ENCODE measurements at places on chromosomes 5 and 9.

DNA sequence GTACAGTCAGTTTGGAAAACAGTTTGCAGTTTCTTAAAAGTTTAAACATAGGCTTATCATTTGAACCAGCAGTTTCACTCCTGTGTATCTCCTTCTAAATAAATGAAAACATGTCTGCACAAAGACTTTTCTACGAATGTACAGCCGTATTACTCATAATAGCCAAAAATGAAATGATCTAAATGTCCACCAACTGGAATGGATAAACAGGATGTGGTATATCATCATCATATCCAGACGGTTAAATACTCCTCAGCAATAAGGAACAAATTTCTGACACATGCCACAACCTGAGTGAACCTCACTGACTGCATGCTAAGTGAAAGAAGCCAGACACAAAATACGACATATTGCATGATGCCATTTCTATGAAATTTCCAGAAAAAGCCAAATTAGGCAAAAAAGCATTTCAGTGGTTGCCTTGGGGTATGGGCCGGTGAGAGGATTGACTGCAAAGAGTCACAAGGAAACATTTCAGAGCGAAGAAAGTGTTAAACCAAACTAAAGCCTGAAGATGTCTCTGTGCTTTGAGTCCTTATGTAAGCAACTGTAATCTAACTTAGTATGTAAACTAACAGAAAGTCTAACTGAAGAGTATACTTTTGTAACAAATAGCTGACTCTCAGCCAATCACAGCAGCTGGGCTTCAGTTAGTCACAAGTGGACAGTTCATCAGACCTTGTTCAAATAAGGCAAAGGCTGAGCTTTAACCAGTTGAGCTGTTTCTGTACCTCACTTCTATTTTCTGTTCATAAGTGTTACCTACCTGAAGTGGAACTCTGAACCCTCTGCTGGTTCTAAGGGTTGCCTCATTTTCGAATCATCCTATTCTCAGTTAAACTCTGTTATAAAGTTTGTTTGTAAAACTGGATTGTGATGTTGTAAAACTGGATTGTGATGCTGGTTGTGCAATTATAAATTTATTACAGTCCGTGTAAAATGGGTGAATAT lies 65.2 kb downstream of the TRIO start:
- DNase-seq: no peak

DNA sequence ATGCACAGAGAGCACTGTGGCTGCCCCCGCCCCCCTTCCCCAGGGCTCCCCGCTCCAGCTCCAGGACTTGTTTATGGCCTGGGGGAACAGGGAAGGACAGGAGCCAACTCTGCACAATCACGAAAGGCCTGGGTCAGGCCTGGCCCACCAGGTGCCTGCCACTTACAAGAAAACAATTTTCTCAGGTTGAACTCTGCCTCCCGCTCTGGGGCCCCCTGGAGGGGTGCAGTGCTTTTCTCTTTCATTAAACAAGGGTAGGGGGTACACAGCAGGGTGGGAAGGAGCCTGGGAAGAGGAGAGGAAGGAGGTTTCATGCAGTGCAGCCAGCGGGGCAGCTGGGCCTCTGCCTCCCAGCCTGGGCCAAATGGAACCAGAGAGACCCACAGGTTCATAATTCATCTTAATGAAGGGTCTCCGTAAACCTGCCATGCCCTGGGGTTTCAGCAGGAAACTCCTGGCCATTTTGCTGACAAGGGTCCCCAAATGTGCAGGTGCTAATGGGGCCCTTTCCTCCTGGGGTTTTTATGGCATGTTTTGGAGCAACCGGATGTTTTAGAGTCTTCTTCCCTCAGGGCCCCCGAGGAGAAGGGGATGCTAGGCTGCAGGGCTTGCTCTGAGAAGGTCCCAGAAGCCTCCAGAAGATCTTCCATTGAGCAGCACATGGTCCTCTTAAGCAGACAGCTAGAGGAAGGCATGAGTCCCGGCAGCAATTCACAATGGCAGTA lies 219.8 kb downstream of the SLIT3 start:
- DNase-seq: no peak

GRCh38 chr5:34870382-34870781 lies 31.4 kb downstream of the TTC23L start:
- DNase-seq: no peak

DNA sequence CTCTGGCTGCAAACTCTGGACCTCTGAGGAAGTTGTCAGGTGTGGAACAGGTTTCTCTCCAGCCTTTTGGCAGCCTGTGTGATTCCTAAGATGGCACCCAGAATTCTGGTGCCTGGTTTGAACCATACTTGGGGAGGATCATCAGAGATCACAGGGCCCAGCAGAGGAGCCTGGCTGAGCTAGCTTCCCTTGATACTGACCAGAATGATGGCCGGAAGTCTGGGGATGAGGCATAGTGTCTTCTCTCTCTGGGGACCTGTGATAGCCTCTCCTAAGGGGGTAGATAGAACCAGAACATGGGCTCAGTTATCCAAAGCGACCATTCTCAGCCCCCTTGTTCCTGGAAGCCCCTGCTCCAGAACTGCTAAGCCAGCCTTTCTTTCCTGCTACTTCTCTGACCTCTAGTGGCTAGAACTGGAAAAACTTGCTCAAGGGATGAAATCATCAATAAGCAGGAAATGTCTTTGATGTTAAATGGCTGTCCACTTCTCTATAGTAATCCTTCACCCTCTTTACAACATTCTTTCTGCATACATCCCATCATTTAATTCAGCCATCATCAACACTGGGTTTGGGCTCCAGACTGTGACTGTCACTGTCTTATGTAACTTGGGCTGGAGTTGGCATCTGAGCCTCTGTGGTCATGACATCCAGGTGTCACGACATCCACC lies 55.1 kb downstream of the C9orf152 start:
- DNase-seq: no peak

- no peak for DNase-seq
Observed at GRCh38 chr5:104297076-104297475, 734.5 kb upstream of the NUDT12 start.

- no peak for DNase-seq
Observed at GRCh38 chr9:37966412-37967013, 62.6 kb upstream of the SLC25A51 start.

DNA sequence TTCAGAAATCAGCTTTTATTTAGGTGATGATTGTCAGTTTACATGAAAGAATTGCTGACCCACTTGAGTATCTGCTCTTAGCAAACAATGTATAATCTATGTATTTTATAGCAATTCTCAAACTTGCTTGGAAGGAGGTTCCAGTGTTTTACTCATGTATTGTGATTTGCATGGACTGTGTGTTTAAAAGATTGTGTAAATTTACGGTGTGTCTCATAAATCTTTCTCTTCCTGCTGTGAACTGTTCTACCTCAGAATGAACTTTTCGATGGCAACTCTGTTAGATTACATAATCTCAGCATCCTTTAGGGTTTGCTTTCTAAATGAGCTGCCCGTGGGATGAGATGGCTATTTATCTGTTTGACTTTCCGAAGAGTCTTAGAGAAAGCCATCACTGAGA lies 122.5 kb downstream of the MEF2C start:
- no peak for DNase-seq

- DNase-seq: no peak
Observed at GRCh38 chr5:157528036-157528632, 47.4 kb downstream of the ADAM19 start.

DNA sequence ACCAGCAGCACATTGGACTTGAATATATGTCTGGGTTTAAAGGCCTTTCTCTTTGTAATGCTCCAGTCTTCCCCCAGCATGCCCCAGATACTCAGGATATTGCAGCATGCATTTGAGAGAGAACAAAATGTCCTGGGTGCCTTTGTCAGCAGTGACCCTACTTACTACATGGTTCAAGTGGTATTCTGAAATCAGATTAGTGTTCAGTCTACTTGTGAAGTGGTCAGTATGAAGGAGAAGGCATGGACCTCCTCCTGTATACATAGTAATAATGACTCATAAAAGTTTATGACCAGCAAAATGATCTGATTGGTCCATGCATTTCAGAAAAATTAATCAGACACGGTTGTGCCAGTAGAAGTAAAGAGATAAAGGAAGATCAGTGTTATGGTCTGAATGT lies 25.4 kb downstream of the GPR21 start:
- no peak for DNase-seq

DNA sequence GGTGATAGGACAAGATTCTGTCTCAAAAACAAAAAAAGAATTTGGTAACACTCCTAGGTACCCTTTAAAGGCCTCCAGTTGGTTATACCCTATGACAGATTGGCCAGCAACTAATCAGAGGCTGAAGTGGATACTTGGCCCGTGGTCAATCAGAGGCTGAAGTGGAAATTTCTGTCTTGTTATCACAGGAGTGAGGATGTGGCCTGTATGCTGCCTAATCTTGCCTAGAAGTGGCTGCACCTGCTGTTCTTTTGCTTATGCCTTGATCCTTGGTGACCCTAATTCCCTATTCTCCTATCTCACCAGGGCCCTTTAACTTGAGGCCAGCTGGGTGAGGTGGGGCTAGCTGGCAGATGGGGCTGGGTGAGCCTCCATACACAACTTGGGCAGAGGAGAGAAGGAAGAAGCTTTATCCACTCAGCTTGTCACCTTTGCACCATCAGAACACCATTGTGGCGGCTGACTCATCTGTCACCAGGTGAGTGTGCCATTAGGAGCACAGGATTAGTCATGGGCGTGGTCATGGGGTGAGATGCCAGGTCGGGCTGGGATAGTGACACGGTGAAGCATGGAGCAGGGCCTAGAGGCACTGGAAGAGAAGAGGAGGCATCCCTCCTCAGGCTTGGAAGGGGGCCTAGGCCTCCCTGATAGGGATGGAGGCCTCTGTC lies 41.5 kb downstream of the SAR1B start:
- no peak for DNase-seq

DNA sequence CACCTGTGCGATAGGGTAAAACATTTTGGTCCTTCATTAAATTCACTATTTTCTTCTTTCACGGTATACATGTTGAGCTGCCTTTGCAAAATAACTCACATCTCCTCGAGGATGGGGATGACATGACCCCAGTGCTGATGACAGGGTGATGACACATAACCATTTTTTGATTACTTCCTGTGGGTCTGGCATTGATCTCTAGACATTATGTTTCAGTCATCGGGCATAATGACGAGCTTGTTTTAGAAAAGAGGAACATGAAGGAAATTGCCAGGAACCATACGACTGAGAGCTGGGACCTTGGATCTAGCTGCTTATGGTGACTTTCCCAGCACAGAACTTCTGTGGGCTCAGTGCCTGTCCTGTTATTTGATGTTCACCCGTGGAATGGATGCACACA lies 25.2 kb downstream of the COL5A1 start:
- no peak for DNase-seq

DNA sequence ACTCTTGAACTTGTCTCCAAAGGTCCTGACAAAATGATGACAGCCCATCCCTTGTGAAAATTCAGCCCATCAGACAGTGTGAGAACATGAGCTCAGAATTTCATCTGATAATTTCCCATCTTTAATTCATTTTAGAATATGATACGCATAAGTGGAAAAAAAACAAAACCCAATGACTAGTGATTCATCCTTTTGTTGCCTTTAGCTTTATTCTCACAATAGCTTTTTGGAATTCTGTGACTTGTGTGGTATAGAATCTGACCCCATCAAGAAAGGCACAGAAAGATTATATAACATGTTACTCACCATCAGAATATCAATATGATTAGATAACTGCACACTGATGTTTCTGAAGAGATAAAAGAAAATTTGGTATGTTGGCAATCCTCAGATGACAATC lies 16.1 kb upstream of the TMED7 start:
- DNase-seq: no peak

Data from esophagus squamous epithelium (tissue), 5 donors.